NCI-H1930 (cell line): ENCODE measurements at places on chromosomes 11 and 22.

DNA sequence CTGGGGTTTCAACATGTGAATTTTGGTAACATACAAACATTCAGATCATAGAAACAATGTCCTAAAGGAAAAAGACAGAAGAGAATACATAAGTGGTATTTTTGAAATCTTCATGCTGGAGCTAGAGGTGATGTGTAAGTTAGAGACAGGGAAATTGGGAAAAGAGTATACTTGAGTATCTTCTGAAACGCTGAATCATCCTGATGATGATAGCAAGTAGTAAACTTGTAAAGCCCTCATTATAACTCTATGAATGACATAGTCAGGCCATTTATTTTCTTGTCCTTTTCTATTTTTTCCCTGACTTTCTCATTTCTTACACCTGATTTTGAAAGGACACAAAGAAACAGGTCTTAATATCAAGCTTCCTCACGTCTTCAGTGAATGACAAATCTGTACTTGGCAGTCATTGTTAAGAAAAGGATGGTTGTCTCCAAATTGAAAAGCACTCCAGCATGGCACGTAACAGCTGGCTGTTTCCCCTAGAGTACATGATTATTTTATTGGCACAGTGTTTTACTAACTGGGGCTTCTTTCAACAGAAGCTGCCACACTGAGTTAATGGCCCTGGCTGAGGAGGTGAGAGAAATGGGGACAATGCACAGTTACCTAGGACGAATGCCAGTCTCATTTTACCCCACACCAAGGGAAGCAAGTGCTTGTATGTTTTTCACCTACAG is 140.7 kb upstream of the CTSC start:
- DNase-seq: no peak

GRCh38 chr11:69231466-69232018 is 62.4 kb upstream of the MYEOV start:
- no peak for DNase-seq

- no peak for DNase-seq
Measured at GRCh38 chr11:72662036-72662435, 12.2 kb downstream of the PDE2A start.

GRCh38 chr11:119206511-119207414 is 624 bp downstream of the CBL start:
- DNase-seq: no peak

- DNase-seq: no peak
Measured at GRCh38 chr22:19223617-19224016, 45.1 kb upstream of the SLC25A1 start.

DNA sequence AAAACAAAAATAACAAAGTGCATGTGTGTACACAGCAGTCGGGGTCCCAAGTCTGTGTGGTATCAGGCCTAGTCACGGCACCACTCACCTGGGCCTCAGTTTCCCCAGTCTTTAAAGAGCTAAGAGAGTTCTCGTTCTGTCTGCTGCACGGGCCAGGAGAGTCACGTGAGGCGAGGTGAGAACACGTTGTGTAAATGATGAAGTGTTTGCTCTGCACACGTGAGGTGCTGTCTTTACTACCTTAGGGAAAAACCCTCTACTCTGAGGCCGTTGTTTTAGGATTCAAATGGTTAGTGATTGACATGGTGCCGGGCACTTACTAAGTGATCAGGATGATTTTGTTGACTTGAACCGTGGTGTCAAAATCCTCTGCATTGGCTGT is 86.5 kb upstream of the PPARA start:
- no peak for DNase-seq

DNA sequence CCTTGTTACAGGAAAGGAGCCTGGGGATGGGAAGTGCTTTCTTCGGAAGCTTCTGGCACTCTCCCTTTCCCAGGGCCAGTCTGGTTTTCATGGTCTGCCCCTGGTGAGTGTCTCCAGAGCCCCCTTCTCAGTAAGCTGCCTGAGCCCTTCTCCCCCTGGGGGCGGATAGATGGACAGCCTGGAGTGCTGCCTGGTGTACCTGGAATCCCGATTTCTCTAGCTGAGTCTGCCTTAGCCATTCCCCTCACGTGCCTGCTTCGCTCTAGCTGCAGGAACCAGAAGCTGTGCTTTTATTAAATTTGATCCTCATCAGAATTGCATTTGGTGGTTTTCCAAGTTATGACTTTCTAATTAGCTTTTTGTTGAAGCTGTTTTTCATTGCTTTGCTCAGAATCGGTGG is 152.9 kb upstream of the NAV2 start:
- DNase-seq: no peak

- no peak for DNase-seq
Measured at GRCh38 chr11:126510621-126511370, 155.3 kb downstream of the ST3GAL4 start.

DNA sequence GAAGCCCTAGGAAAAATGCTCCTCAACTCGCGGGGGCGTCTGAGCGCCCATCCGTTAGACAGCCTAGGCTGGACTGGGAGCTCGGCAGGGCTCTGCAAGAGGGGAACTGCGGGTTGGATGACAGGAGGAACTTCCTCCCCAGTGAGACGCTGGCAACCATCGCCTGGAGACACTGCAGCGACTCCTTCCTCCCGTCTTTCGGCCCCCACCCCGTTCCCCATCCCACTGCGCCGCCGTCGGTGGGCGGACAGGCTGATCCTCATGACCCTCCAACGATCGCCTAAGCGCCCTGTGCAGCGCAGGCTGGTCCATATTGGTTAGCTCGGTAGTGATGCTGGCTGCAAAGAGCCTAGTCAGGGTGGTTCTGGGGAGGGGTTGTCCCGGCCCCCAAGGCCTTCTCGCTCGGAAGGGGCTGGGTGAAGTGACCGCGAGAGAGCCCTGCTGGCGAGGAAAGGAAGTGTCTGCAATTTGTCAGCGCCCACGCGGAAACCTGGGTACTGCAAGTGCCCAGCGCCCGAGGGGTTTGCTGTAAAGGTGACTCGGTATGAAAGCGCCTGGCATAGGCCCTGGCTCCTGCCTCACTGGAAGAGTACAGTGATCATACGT is 638 bp downstream of the NRGN start:
- DNase-seq: no peak

GRCh38 chr11:74311352-74311926 is at the start of gene P4HA3:
Gene P4HA3 (minus strand): TSS chr11:74311640. CDS start chr11:74311611, 29 bp downstream.
- peak; percentile 52 for DNase-seq

GRCh38 chr22:24133187-24133965 is 47.9 kb upstream of the SUSD2 start:
- no peak for DNase-seq

- DNase-seq: no peak
Measured at GRCh38 chr11:9529334-9529650, 44.2 kb upstream of the WEE1 start.

- no peak for DNase-seq
Measured at GRCh38 chr11:34075178-34075820, 23.8 kb downstream of the CAPRIN1 start.

- peak; percentile 60 for DNase-seq
Measured at GRCh38 chr11:121194731-121195596, 93.9 kb downstream of the TECTA start.

DNA sequence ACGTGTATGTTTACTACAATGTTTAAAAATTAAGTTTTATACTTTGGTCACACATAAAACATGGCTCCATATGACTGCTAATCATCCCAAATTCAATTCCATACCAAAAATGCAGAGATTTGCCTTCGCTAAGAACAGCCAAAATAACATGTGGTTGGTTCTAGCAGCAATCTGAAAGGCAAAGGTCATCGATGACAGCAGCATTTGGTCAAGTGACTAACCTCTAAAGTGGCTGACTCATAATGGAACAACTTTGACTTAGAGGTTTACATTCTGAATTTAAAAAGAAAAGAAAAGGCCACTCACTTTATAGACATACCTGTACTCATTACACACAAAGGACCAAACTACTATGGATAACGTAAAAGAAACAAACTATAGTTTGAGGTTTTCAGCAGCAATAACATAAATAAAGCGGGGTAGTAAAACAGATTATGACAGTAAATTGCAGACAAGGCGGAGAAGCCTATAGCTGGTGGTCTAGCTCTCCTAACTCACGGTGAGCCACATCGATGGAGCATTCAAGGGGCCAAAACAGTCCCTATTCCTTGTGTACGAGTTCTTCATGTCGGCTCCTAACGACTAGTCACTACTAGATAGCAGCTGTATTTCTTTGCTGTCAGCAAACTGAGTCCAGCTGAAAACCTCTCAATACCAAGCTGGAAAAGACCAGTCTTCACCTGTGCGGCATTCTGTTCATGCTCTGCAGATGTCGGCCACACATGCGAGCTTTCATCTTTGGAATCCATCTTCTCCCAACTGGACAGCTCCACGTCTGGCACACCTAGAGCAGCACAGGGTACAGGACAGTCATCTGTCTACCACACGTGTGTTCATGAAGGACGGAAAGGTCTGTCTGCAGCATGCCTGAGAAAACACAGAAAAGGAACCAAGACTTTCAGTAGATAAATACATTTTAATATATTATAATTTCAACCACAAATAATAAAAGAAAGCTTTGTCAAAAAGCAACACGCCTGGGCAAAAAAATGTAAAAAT is 42.1 kb downstream of the PRDM10 start:
- no peak for DNase-seq

DNA sequence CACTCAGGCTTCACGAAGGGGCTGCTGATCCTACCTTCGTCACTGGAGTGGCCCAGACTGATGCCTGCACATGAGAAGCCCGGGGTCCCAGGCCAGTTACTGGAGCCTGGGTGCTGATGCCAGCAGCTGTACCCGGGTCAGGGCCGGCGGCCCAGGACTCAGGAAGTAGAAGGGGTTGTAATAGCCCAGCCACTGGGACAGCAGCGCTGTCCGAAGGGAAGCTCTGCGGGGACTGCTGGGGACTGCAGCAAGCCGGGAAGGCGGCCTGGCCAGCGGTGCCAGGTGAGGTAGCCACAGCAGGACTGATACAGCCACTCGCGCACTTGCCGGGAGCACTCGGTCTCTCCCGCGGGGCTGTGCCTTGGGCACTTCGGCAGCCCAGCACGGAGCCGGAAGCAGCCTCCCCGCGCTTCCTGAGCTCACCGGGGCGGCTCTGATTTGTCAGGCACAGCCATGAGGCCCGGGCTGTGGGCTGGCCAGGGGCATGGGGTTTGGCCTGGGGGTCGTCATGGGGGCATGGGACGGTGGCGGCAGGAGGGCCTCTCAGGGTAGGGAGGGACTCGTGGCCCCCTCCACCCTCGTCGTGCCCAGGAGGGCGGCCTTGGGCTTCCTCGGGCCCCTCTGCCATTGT is 13.9 kb upstream of the OR8K1 start:
- peak; percentile 2 for DNase-seq

DNA sequence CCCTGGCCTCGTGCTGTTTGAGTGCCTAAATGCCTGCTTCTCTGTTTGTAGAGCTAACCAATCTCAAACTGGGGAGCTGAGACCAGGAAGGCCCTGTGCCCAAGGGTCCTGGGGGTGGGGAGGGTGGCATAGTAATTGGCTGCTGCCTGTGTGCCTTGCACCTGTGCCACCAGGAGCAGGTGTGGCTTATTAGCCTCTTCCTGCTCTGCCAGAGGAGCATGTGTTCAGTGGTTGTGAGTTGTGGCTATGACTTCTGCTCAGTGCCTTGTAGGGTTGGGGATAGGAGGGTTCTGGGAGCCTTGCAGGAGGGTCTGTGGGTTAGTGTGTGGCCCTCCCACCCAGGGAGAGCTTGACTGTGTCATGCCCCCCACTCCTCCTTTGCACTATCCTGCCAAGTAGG is 109.2 kb downstream of the ZBTB16 start:
- no peak for DNase-seq

GRCh38 chr11:96306933-96307775 is 35.8 kb downstream of the MAML2 start:
- DNase-seq: no peak

DNA sequence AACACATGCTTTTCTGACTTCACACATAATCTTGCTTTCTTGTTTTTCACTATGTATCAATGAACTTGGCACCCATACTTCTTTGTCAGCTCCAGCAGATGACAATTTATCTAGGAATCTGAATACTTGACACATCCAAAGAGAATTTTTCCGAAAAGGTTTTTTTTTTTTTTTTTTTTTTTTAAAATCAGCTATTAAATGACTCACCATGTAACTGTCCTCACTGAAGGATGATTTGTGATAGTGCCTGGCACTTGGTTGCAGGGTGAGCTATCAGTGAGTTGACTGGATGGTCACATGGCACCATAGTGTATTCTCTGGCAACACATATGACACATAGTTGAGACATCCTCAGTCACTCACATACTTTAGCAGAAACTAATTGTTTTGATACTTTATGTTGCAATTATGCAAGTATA is 133.4 kb upstream of the E2F8 start:
- no peak for DNase-seq

- DNase-seq: no peak
Measured at GRCh38 chr11:64297699-64298358, 2.3 kb upstream of the CATSPERZ start.

DNA sequence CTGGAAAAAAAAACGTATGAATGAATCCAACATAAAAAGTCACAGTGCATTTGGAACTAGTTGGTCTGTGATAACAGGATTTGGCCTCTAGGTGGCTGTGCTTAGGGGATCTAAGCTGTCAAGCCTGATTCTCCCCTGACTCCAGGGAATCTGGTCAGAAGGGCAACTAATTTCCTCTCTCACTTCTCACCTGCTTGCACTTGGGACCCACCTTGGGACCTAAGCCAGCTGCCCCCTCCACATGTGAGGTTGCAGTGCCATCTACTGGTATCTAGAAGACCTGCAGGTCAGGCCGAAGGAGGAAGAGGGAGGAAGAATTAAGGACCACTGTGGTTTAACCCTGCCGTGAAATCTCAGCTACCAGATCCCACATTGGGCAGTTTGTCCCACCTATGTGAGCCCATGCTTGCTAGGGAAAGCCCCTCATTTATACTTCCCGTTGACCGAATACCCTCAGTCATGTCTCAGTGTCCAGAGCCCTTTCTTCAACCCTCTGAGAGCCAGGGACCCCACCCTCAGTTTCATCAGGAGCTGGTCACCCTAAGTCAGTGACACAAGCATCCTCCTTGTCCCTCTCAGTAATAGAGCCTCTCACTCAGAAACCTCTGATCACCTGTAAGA is 33.2 kb upstream of the CAVIN3 start:
- DNase-seq: peak; percentile 31

- no peak for DNase-seq
Measured at GRCh38 chr11:108587109-108587508, 6.5 kb downstream of the EXPH5 start.

GRCh38 chr11:8649361-8649760 is 33.1 kb downstream of the TRIM66 start:
- no peak for DNase-seq

- DNase-seq: no peak
Measured at GRCh38 chr11:69842746-69843528, 23.7 kb upstream of the FGF3 start.

DNA sequence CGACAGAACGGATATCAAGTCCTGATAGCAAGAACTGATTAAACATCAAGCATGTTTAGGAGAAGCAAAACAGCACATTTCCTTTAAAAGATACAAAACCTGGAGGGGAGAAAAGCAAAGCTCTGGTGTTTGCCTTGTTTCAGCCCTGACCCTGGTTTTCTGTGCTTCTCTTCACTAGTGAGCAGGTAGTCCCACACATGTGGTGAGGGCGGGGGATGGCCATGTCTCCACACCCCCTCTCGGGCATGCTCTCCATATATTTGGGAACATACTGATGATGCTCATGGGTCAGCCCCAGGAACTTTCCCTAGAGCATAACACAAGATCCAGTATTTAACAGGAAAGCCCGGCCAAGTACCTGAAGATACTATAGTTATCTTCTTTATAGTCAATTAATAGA is 10.1 kb downstream of the C11orf16 start:
- DNase-seq: no peak
